ENCODE measurements at places on chromosomes 16 and 17. TPM values are rescaled to one million over a fixed set of nuclear protein-coding genes. Genes with fewer than 3 reads are reported as not detected.

The CCL7 gene
- not detected for total RNA-seq

The TP53TG3 gene
- total RNA-seq = not detected

The NAGS gene
- total RNA-seq = 21.5 TPM

- H3K4me3 ChIP-seq = peak overlapping the region; percentile 98
- peaks cover 10% of the 10 kb centered on the region for H3K4me1 ChIP-seq
Observed at GRCh38 chr17:60077672-60078519, 825 bp downstream of the HEATR6 start.

DNA sequence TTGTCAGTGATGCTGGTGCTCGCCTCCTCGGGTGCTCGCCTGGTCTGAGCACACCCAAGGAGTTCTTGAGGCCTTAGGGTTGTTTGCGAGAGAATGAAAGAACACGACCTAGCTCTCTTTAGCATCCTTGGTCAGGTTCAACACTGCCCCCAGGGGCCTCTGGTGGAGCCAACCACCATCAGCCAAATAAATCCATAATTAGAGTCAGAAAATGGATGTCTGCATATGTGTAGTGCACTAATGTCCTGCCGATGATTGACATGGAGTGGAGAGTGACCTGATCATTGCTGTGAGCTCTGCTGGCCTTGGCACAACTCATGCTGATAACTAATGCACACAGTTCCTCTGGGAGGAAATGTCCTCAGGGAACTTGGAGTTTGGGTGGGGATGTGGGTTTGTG is 8.2 kb upstream of the STH start:
- no peaks in the 10 kb centered on the region for H3K36me3 ChIP-seq
- DNase-seq = no peak
- no peak overlapping the region for H3K27ac ChIP-seq
- H3K4me3 ChIP-seq = no peak overlapping the region
- H3K27me3 ChIP-seq = no peaks in the 10 kb centered on the region

The CALB2 gene
- not detected for total RNA-seq

The SMPD3 gene
- 0.33 TPM for total RNA-seq

- H3K4me3 ChIP-seq = no peak overlapping the region
- peaks cover 23% of the 10 kb centered on the region for H3K4me1 ChIP-seq
- no peaks in the 10 kb centered on the region for H3K27me3 ChIP-seq
- H3K36me3 ChIP-seq = no peaks in the 10 kb centered on the region
Observed at GRCh38 chr17:77356109-77356689, 215.4 kb downstream of the SEC14L1 start.

DNA sequence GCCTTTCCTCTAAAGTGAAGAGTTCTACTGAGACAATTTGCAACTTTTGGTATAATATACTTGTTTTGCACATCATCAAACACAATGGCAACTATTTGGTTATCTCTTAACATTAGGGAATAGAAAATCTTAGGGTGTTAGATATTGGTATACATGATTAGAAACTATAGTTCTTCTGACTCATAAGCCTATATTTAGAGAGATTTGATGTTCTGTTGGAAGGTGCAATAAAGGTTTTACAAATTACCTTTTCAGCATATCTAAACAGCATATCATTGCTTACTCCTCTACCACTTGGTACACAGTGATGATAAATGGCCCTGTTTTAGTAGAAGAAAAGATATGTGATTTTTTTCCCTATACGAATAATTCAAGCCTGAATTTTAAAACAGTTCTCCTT is 6.2 kb downstream of the EVI2B start:
- DNase-seq = no peak
- no peak overlapping the region for H3K4me3 ChIP-seq
- H3K36me3 ChIP-seq = peaks cover 1% of the 10 kb centered on the region
- H3K27ac ChIP-seq = no peak overlapping the region
- no peaks in the 10 kb centered on the region for H3K4me1 ChIP-seq

GRCh38 chr17:62705778-62706597 is 78.5 kb downstream of the MRC2 start:
- no peaks in the 10 kb centered on the region for H3K4me1 ChIP-seq
- H3K27me3 ChIP-seq = no peaks in the 10 kb centered on the region
- no peaks in the 10 kb centered on the region for H3K36me3 ChIP-seq
- DNase-seq = no peak

The RFNG gene
- total RNA-seq = 23.7 TPM

- H3K27ac ChIP-seq = no peak overlapping the region
- H3K27me3 ChIP-seq = peaks cover 2% of the 10 kb centered on the region
- no peak for DNase-seq
- H3K4me3 ChIP-seq = no peak overlapping the region
Observed at GRCh38 chr17:73394512-73395450, 83.0 kb upstream of the CDC42EP4 start.

GRCh38 chr17:42680331-42680808 is 1.3 kb downstream of the CCR10 start:
- H3K27me3 ChIP-seq = peaks cover 3% of the 10 kb centered on the region
- H3K27ac ChIP-seq = peak overlapping the region; percentile 67
- DNase-seq = no peak
- no peaks in the 10 kb centered on the region for H3K36me3 ChIP-seq

GRCh38 chr17:7383371-7383741 is 2.5 kb downstream of the TNK1 start:
- H3K4me1 ChIP-seq = peaks cover 7% of the 10 kb centered on the region
- H3K4me3 ChIP-seq = no peak overlapping the region
- no peak overlapping the region for H3K27ac ChIP-seq
- no peaks in the 10 kb centered on the region for H3K27me3 ChIP-seq
- DNase-seq = no peak

The MYCBPAP gene
- 0.25 TPM for total RNA-seq

DNA sequence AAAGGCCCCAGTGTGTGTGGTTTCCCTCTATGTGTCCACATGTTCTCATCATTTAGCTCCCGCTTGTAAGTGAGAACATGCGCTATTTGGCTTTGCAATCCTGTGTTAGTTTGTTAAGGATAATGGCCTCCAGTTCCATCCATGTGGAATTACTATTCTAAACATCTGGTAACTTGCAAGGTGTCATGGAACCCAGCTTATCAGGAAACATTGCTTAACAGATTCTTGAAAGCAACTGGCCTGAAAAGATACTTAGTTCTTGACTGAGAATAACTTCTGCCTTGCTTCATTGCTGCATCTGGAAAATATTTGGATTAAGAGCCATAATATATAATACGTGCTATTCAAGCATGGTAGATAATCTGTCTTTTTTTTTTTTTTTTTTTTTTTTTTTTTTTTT is 27.8 kb downstream of the PAFAH1B1 start:
- no peaks in the 10 kb centered on the region for H3K4me1 ChIP-seq
- DNase-seq = no peak
- no peaks in the 10 kb centered on the region for H3K27me3 ChIP-seq
- H3K36me3 ChIP-seq = no peaks in the 10 kb centered on the region
- no peak overlapping the region for H3K27ac ChIP-seq

- no peaks in the 10 kb centered on the region for H3K27me3 ChIP-seq
- H3K27ac ChIP-seq = no peak overlapping the region
- H3K4me1 ChIP-seq = no peaks in the 10 kb centered on the region
Observed at GRCh38 chr17:59498530-59499307, 66.7 kb upstream of the DHX40 start.

The SERPINF2 gene
- 768 TPM for total RNA-seq

GRCh38 chr16:56983211-56983751 is 6.1 kb upstream of the NLRC5 start:
- DNase-seq = no peak
- no peak overlapping the region for H3K27ac ChIP-seq
- no peaks in the 10 kb centered on the region for H3K36me3 ChIP-seq
- no peak overlapping the region for H3K4me3 ChIP-seq
- H3K4me1 ChIP-seq = peaks cover 8% of the 10 kb centered on the region
- H3K27me3 ChIP-seq = no peaks in the 10 kb centered on the region

The ABCA10 gene
- total RNA-seq = 5.5 TPM

The OTOP3 gene
- not detected for total RNA-seq

DNA sequence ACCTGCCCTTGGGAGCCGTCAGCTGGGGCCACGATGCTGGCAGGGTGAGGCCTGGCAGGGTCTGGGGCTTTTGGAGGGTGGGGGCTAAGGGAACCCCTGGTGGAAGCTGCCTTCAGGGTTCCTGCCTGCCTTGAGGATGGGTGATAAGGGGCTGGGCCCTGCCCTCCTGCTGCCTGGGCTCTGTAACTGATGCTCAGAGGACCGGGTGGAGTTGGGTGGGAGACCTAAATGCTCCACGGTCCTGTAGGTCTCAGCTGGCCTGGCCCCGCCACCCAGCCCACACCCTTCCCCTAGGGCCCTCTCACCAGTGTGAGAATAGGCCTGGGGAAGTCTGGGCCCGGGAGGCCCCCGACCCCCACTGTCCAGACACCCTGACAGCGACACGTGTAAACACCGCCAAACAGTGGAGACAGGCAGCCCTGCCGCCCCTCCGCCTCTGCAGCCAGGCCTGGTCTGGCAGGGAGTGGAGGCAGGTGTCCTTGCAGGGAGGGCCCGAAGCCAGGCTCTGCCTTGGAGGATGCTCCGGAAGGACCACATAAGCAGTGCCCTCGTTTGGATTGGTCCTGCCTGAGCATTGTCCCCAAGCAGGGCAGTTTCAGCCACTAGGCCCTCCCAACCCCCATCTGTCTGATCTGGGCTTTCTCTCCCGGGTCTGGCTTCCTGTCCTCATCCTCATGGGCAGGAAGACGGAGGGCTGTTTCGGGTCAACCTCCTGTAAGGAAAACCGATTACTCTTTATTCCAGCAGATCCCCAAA is 6.5 kb upstream of the BAHCC1 start:
- no peak overlapping the region for H3K4me3 ChIP-seq
- no peaks in the 10 kb centered on the region for H3K36me3 ChIP-seq
- H3K27ac ChIP-seq = peak overlapping the region; percentile 93
- DNase-seq = no peak
- peaks cover 41% of the 10 kb centered on the region for H3K4me1 ChIP-seq

The KRT33A gene
- total RNA-seq = not detected

The SMIM5 gene
- total RNA-seq = 54.9 TPM

- DNase-seq = no peak
- no peaks in the 10 kb centered on the region for H3K27me3 ChIP-seq
Observed at GRCh38 chr16:29779474-29779873, 1.4 kb downstream of the ZG16 start.

GRCh38 chr16:72125635-72126428 is 32.2 kb downstream of the DHX38 start:
- no peaks in the 10 kb centered on the region for H3K36me3 ChIP-seq
- peaks cover 5% of the 10 kb centered on the region for H3K4me1 ChIP-seq
- no peak overlapping the region for H3K4me3 ChIP-seq
- DNase-seq = no peak
- no peaks in the 10 kb centered on the region for H3K27me3 ChIP-seq

- peaks cover 25% of the 10 kb centered on the region for H3K36me3 ChIP-seq
- no peak overlapping the region for H3K27ac ChIP-seq
- peaks cover 8% of the 10 kb centered on the region for H3K4me1 ChIP-seq
- H3K4me3 ChIP-seq = no peak overlapping the region
- no peaks in the 10 kb centered on the region for H3K27me3 ChIP-seq
Observed at GRCh38 chr16:89122322-89122851, 28.7 kb downstream of the ACSF3 start.

- no peak overlapping the region for H3K4me3 ChIP-seq
- H3K36me3 ChIP-seq = peaks cover 39% of the 10 kb centered on the region
- H3K4me1 ChIP-seq = no peaks in the 10 kb centered on the region
- H3K27ac ChIP-seq = no peak overlapping the region
- no peaks in the 10 kb centered on the region for H3K27me3 ChIP-seq
Observed at GRCh38 chr16:23587726-23588125, 8.4 kb downstream of the NDUFAB1 start.

GRCh38 chr17:56831369-56832095 is 2.2 kb downstream of the C17orf67 start:
- H3K4me1 ChIP-seq = peaks cover 41% of the 10 kb centered on the region
- no peaks in the 10 kb centered on the region for H3K27me3 ChIP-seq
- H3K27ac ChIP-seq = no peak overlapping the region
- H3K4me3 ChIP-seq = no peak overlapping the region
- H3K36me3 ChIP-seq = no peaks in the 10 kb centered on the region
- no peak for DNase-seq

- no peaks in the 10 kb centered on the region for H3K27me3 ChIP-seq
- H3K27ac ChIP-seq = no peak overlapping the region
- no peaks in the 10 kb centered on the region for H3K36me3 ChIP-seq
- H3K4me1 ChIP-seq = peaks cover 2% of the 10 kb centered on the region
Observed at GRCh38 chr17:67546578-67547527, 169.8 kb downstream of the PITPNC1 start.

DNA sequence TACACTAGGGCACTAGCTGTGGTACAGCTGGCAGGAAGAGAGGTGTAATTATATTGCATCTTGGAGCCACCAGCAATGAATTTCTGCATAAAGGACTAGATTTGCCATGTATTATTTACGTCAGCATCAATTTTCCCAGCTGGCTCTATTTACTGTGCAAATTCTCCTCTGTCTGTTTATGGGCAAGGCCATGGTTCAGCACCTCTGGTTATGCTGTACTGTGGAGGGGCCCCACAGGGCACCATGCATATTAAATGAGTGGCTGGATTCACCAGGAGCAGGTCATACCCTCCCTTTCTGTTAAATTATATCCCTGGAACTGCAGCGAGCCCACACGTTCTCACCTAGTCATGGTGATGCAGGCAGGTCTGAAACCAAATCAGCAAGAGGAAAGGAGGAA is 19.8 kb downstream of the RAD51D start:
- H3K4me1 ChIP-seq = no peaks in the 10 kb centered on the region
- no peak overlapping the region for H3K27ac ChIP-seq
- DNase-seq = no peak

The EEF2K gene
- total RNA-seq = 11.5 TPM

GRCh38 chr17:36152639-36153120 is 23.8 kb downstream of the TBC1D3B start:
- no peak overlapping the region for H3K4me3 ChIP-seq
- no peaks in the 10 kb centered on the region for H3K4me1 ChIP-seq
- no peaks in the 10 kb centered on the region for H3K27me3 ChIP-seq
- H3K27ac ChIP-seq = no peak overlapping the region
- H3K36me3 ChIP-seq = no peaks in the 10 kb centered on the region

The NOXO1 gene
- total RNA-seq = 0.67 TPM

- DNase-seq = no peak
- no peaks in the 10 kb centered on the region for H3K4me1 ChIP-seq
- no peak overlapping the region for H3K27ac ChIP-seq
- no peaks in the 10 kb centered on the region for H3K27me3 ChIP-seq
Observed at GRCh38 chr16:22878955-22879354, 65.0 kb downstream of the HS3ST2 start.

- no peak overlapping the region for H3K4me3 ChIP-seq
- no peaks in the 10 kb centered on the region for H3K27me3 ChIP-seq
- no peak for DNase-seq
Observed at GRCh38 chr17:76233588-76234353, 6.5 kb downstream of the RNF157 start.

- DNase-seq = no peak
- H3K36me3 ChIP-seq = no peaks in the 10 kb centered on the region
- peaks cover 5% of the 10 kb centered on the region for H3K4me1 ChIP-seq
- H3K27ac ChIP-seq = no peak overlapping the region
- peaks cover 4% of the 10 kb centered on the region for H3K27me3 ChIP-seq
Observed at GRCh38 chr17:61393550-61393903, 6.1 kb upstream of the TBX2 start.

The KRT31 gene
- total RNA-seq = not detected

The MMP25 gene
- 2.7 TPM for total RNA-seq

The TMEM204 gene
- total RNA-seq = 3.5 TPM
